Karpas-422 (cell line): ENCODE measurements at places on chromosomes 11 and 22.
A peak's percentile ranks its signal among the peaks of the same experiment; 100 is the strongest.

- DNase-seq, result no peak
Measured at GRCh38 chr22:32520612-32521011, 46.0 kb downstream of the FBXO7 start.

- DNase-seq, result no peak
Measured at GRCh38 chr11:108838792-108839105, 173.9 kb downstream of the DDX10 start.

- no peak for DNase-seq
Measured at GRCh38 chr11:11420191-11420898, 67.3 kb upstream of the CSNK2A3 start.

DNA sequence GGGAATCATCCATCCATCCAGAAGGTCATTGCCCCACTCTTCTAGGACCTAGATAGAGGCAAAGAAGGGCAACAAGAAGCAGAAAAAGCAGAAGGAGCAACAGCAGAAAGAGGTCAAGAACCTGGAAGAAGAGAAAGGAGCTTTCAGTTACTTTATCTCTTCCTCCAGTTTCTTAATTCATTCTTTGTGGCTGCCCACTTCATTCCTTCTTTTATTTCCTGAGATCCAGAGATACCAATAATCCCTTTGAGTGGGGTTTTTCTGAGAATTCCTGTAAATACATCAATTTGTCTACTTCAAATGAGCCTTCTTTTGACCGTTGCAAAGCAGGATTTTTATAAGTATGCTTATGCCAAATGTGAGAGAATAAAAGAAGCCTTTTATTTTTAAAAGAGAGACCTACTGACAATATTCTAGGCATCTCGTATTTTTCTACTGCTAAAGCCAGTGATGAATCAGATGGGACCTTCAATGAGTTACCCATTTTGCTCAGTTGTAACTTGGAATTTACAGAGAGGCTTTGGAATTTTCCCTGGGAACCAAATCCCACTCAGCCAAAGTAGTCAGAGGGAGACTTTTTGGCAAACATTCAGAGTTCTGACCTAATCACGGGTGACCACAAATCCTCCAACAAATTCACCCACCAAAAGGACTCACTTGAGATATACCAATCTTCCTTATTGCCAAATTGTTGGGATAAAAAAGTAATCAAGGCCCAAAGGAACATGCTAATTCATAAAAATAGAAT lies 54.9 kb downstream of the ZC3H12C start:
- DNase-seq, result no peak

GRCh38 chr11:111334532-111335502 lies 36.5 kb downstream of the POU2AF3 start:
- DNase-seq, result no peak

- DNase-seq, result peak; percentile 78
Measured at GRCh38 chr11:18394928-18395734, 768 bp downstream of the LDHA start.

- DNase-seq, result no peak
Measured at GRCh38 chr11:36110668-36111410, 167.0 kb downstream of the LDLRAD3 start.

DNA sequence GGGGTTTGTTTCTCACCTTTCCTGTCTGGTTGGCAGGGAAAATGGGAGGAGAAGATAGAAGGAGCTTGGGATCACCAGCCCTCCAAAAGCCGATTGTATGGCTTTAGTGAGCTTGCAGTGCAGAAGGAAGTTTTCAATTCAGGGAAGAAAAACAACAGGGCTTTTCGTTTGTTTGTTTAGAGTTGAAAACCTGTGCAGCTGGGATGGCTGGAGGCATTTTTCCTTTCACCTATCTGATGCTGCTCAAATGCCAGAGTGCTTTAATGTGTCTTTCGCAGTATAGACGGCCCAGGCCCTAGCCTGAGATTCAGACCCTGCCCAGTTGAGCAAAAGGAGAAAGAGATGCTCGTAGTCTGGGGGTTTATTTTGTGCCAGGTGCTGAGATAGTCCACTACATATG lies 87.9 kb downstream of the INSC start:
- no peak for DNase-seq

- DNase-seq, result no peak
Measured at GRCh38 chr22:18130018-18130417, 19.4 kb downstream of the TUBA8 start.

DNA sequence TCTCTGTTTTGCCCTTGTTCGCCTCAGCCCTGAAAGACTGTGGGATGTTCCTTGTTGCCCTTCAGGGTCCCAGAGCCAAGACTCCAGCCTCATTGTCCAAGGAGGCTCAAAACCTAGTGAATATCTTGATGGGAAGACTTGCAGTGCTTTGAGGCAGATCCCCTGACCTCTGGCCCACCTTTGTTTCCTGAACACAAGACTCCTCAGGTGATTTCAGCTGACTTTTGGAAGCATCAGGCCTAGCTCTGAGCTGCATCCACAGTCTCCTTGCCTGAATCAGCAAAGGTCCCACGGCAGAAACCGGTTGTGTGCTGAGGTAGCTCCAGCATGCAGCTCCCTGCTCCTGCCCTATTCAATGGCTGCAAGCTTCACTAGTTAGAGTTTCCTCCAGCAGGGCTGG lies 159.3 kb upstream of the B3GAT1 start:
- DNase-seq, result no peak

GRCh38 chr11:125871391-125872137 lies 15.9 kb upstream of the HYLS1 start:
- peak; percentile 78 for DNase-seq

DNA sequence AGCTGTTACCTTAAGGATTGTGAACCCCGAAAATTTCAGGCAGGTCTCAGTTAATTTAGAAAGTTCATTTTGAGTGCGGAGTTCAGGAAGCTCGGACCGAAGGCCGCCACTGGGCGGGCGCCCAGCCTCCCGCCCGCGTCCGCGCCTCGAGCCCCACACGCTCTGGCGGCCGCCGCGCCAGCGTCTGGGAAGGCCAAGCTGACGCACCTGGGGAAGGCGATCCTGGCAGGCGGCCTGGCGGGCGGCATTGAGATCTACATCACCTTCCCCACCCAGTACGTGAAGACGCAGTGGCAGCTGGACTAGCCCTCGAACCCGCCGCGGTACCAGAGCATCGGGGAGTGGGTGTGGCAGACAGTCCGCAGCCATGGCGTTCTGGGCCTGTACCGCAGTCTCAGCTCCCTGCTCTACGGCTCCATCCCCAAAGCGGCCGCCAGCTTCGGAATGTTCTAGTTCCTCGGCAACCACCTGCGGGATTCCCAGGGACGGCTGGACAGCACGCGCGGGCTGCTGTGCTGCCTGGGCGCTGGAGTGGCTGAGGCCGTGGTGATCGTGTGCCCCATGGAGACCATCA lies 79.5 kb downstream of the CCDC83 start:
- no peak for DNase-seq

- DNase-seq, result no peak
Measured at GRCh38 chr22:20949698-20950183, 17.3 kb upstream of the AIFM3 start.

DNA sequence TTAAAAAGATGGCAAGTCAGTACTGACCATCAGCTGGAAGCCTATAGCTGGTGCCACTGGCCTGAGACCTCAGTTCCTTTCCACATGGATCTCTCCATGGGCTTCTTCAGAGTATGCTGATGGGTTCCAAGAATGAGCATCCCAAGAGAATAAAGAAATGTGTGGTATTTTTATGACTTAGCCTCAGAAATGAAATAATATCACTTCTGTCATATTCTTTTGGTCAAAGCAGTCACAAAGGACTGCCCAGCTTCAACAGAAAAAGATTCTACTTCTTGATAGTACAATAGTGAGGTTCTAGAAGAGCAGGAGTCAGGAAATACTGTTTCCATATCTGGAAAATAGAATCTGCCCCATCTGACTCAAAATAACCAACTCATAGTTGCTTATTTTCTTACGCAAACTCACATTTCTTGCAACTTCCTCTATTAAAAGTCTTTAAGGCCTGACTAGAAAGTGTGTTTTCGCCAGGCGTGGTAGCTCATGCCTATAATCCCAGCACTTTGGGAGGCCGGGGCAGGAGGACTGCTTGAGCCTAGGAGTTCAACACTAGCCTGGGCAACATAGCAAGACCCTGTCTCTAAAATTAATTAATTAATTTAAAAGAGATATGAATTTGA lies 116.9 kb downstream of the SIK3 start:
- no peak for DNase-seq

- no peak for DNase-seq
Measured at GRCh38 chr11:103436131-103436770, 327.0 kb downstream of the DYNC2H1 start.
